ENCODE measurements at places on chromosomes 1 and 21.

DNA sequence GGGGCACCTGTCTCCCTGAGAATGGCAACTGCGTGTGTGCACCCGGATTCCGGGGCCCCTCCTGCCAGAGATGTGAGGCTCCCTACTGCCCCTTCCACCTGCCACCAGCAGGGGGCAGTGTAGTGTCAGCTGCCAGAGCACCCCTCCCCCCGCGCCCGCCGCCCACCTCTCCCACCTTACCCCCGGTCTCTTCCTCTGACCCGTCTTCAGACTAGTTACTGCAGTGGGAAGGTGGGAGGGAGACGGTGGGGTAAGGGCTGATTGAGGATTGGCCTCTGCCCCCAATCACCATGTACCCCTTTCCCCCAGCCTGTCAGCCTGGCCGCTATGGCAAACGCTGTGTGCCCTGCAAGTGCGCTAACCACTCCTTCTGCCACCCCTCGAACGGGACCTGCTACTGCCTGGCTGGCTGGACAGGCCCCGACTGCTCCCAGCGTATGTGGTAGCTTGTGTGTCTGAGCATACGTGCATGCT is 10.1 kb upstream of the LRRC71 start:
- peak; percentile 12 for DNase-seq

- no peak for DNase-seq
These were observed 133.6 kb downstream of the GDAP2 start for GRCh38 chr1:117795792-117796191.

GRCh38 chr1:171817511-171818265 is 23.6 kb upstream of the DNM3 start:
- DNase-seq = no peak

GRCh38 chr21:20519076-20519475 is 479.1 kb upstream of the NCAM2 start:
- DNase-seq = no peak

DNA sequence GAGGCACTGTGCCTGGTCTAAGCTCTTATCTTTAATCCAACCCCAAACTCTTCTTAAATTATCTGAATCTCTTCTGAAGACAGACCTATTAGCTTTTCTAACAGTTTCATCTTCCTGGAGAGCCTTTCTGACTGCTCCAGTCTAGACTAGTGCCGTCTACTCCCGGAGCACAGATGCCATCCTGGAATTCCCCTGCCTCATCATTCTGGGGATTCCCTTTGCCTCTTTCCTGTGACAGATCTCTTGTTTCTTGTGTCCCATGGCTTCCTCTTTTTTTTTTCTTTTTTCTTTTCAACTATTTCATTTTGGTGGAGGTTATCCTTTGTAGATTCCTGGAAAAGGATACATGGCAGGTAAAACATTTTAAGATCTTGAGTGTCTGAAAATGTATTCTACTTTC is 11.7 kb downstream of the SEMA4A start:
- DNase-seq = no peak

GRCh38 chr1:180922631-180923015 is 9.9 kb downstream of the KIAA1614 start:
- no peak for DNase-seq

DNA sequence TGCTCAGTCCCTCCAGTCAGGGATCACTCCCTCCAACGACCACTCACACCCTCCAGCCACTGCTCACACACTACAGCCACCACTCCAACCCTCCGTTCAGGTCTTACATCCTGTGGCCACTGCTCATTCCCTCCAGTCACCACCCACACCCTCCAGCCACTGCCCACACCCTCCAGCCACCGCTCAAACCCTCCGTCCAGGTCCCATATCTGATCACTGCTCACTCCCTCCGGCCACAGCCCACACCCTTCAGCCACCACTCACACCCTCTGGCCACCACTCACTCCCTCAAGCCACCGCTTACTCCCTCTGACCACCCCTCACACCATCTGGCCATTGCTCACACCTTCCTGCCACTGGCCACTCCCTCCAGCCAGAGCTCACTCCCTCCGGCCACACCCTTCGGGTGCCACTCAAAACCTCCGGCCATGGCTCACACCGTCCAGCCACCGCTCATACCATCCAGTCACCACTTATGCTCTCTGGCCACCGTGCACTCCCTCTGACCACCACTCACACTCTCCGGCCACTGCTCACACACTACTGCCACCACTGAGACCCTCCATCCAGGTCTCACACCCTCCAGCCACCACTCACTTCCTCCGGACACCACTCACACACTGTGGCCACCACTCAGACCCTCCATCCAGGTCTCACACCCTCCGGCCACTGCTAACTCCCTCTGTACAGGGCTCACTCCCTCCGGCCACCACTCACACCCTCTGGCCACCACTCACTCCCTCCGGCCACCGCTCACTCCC is 4.7 kb upstream of the TFF1 start:
- no peak for DNase-seq

- no peak for DNase-seq
These were observed 71.2 kb downstream of the PSMG1 start for GRCh38 chr21:39111931-39112550.

All from NCI-H1105 treated with DMSO at 0.1 percent for 48 hours (cell line).